ENCODE measurements at places on chromosomes 2 and 18. TPM values are rescaled to one million over a fixed set of nuclear protein-coding genes. Genes with fewer than 3 reads are reported as not detected.

DNA sequence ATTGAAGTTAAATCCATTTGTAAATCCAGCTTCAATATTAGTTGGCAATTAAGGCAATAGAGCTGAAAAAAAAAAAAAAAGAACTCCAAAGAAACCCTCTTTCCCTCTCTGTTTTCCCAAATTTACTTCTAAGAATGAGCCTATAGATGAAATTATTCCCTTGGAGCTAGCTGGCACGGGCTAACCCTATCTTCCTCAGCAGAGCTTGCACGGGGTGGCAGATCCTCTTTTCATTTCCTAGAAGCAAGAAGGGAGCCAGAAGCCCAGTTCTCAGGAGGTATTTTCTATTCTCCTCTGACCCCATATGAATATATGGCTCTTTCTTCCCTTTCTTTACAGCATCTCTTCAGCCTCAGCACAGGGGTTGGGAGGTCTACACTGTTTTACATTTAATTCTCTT lies 426.0 kb downstream of the TGIF1 start:
- H3K4me3 ChIP-seq = no peak overlapping the region
- no peaks in the 10 kb centered on the region for H3K36me3 ChIP-seq
- H3K4me1 ChIP-seq = peaks cover 28% of the 10 kb centered on the region
- H3K27me3 ChIP-seq = no peaks in the 10 kb centered on the region
- no peak for DNase-seq
- H3K27ac ChIP-seq = no peak overlapping the region

GRCh38 chr2:207054521-207054920 lies 111.2 kb downstream of the KLF7 start:
- H3K27ac ChIP-seq = no peak overlapping the region
- no peaks in the 10 kb centered on the region for H3K27me3 ChIP-seq
- H3K4me3 ChIP-seq = no peak overlapping the region
- no peaks in the 10 kb centered on the region for H3K4me1 ChIP-seq
- DNase-seq = no peak

DNA sequence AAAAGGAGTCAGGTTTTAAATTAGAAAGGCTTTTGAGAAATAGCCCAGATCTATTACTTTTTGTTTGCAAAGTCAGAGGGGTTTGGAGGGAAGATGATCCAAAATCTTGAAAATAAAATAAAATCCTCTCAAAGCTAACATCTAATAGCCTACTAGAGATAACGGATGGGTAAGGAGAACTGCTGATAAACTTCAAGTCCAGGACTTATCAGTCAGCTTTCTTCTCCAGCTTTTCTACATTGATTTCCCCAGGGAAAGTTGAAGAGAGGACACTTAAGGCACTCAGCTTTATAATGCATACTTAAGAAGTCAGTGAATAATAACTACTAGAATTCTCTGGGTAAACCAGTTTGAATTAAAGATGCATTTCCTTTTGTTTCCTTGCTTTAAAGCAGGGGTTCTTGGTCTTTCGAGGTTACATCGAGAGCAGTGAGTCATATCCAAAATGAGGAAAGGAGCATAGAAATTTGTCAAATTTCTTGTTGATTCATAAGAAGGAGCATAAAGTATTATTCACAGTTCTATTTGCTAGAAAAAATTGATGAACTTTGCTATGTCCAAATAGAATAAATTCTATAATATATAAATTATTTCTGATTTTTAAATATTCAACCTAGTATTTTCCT lies 43.2 kb upstream of the ITPRID2 start:
- H3K4me1 ChIP-seq = peaks cover 54% of the 10 kb centered on the region
- H3K36me3 ChIP-seq = peaks cover 4% of the 10 kb centered on the region
- no peaks in the 10 kb centered on the region for H3K27me3 ChIP-seq
- DNase-seq = no peak

DNA sequence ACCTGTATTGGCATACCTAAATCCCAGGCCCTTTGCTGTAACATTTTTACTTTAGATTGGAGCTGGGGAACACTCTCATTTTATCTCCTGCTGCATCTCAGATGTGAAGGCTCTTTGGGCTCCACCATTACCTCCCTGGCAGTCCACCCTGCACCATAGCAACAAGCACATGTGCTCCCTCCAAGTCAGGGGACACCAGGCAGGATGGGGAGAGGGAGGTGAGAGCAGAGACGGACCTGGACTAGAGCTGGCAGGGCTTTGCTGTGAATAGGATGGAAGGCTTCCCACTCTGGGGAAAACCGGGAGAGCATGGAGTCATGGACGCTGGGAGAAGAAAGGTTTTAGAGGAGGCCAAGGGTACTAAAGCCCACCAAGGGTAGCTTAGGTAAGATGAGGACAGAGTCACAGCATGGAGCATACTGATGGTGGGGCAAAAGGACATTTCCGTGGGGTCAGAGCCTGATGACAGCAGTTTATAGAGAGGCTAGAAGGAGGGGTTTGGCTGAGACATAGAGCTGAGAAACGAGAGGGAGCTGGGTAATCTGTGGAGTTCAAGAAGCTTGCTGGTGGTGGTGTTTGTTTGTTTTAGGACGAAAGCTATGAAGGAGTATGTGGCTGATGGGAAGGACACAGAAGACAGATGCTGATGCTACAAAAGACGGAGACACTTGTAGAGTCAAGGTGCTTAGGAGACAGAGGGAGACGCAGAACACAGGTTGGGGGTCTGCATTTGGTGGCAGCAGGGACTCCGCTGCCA lies 134.8 kb downstream of the COL6A3 start:
- peaks cover 9% of the 10 kb centered on the region for H3K4me1 ChIP-seq
- no peak overlapping the region for H3K27ac ChIP-seq
- no peak overlapping the region for H3K4me3 ChIP-seq

GRCh38 chr2:131041402-131042147 lies 51.7 kb downstream of the FAM168B start:
- H3K4me3 ChIP-seq = no peak overlapping the region
- H3K4me1 ChIP-seq = no peaks in the 10 kb centered on the region
- no peak overlapping the region for H3K27ac ChIP-seq
- DNase-seq = no peak

- H3K4me3 ChIP-seq = no peak overlapping the region
- DNase-seq = no peak
- peaks cover 59% of the 10 kb centered on the region for H3K27me3 ChIP-seq
Observed at GRCh38 chr2:119005051-119005450, 63.1 kb downstream of the MARCO start.

- no peak overlapping the region for H3K4me3 ChIP-seq
- no peaks in the 10 kb centered on the region for H3K36me3 ChIP-seq
- no peak for DNase-seq
- H3K4me1 ChIP-seq = no peaks in the 10 kb centered on the region
- no peak overlapping the region for H3K27ac ChIP-seq
- no peaks in the 10 kb centered on the region for H3K27me3 ChIP-seq
Observed at GRCh38 chr2:123953846-123954245, 71.2 kb upstream of the CNTNAP5 start.

DNA sequence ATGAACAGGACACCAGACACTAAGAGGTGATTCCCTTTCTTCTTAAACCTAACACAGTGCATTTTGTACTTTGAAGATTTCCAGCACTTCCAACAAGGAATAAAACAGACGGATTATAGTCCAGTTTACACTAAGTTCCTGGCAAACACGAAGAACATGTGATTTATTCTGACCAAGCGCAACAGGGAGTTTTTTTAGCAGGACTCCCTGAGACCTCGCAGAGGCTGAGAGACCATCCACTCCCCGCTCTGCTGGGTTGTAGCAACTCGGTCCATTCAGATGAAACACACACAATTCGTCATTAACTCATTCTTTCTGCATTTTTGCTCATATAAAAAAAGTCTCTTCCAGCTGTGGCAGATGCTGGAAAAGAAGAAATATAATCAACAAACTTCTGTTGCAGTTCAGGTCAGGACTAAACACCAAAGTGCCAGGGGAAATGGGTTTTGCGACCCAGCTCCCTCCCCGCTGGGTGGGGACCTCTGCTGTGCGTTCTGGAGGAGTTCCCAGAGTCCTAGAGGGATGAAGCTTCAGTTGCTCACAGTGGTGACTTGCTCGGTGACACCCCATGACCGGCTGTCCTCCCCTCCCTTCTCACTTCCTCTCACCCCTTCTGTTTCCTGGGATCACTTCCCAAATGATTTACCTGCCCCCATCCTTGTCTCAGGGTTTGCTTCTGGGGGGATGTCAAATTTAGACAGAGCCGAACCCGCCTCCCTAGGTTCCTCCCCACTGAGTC lies 52.5 kb downstream of the KCNF1 start:
- H3K4me3 ChIP-seq = no peak overlapping the region
- peaks cover 3% of the 10 kb centered on the region for H3K36me3 ChIP-seq
- no peaks in the 10 kb centered on the region for H3K4me1 ChIP-seq

- no peak overlapping the region for H3K27ac ChIP-seq
- no peak overlapping the region for H3K4me3 ChIP-seq
- H3K36me3 ChIP-seq = no peaks in the 10 kb centered on the region
- DNase-seq = peak; percentile 6
Observed at GRCh38 chr2:66013456-66013855, 421.5 kb upstream of the MEIS1 start.

DNA sequence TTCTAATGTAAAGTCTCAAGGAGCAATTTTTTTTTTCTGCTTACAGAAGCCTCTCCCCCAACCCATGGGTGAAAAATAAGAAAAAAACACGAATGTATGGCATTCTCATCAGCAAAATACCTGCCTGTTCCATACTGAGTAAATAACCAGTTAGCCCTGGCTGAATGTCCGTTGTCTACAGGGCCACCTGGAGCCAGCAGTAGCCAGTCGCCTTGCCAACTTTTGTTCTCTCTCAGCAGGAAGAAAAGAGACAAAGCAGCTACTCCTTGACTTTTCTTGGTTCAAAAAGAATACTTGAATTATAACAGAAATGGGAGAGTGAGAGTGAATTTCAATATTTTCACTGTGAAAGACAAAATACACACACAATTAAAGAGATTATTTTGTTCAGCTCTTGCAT lies 532.9 kb upstream of the CRIM1 start:
- no peaks in the 10 kb centered on the region for H3K27me3 ChIP-seq
- no peaks in the 10 kb centered on the region for H3K4me1 ChIP-seq
- no peaks in the 10 kb centered on the region for H3K36me3 ChIP-seq
- H3K27ac ChIP-seq = no peak overlapping the region

- H3K4me3 ChIP-seq = no peak overlapping the region
- DNase-seq = no peak
- no peak overlapping the region for H3K27ac ChIP-seq
- no peaks in the 10 kb centered on the region for H3K27me3 ChIP-seq
- H3K4me1 ChIP-seq = peaks cover 21% of the 10 kb centered on the region
- no peaks in the 10 kb centered on the region for H3K36me3 ChIP-seq
Observed at GRCh38 chr2:160583813-160584537, 90.4 kb upstream of the RBMS1 start.

DNA sequence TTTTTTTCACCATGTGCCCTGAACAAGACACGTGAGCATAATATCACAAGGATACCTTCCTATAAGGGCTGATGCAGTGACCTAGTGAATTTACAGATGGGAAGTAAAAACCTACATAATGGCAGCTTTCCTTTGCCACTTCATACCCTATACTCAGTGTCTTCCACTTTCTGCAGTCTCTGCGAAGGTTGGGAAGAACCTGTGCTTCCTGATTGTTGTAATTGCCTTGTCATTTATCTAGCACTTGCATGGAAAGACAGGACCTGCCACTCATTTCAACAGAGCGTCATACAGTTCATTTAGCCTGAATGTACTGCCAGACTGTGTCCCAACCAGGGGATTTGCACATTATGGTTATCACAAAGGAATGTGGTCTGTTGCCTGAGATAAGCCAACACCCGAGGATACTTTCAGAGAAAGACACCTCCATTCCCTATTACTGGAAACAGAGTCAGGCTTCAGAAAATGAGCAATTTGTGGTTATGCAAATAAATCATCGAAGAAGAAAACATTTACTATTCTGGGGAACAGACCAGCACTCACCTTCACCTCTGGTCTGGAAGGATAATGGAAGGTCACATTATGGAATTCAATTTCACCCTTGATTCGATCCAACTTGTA lies 55.0 kb downstream of the ABCB11 start:
- H3K36me3 ChIP-seq = peaks cover 12% of the 10 kb centered on the region
- H3K4me1 ChIP-seq = peaks cover 34% of the 10 kb centered on the region
- no peak for DNase-seq
- H3K27ac ChIP-seq = peak overlapping the region; percentile 2
- no peaks in the 10 kb centered on the region for H3K27me3 ChIP-seq

DNA sequence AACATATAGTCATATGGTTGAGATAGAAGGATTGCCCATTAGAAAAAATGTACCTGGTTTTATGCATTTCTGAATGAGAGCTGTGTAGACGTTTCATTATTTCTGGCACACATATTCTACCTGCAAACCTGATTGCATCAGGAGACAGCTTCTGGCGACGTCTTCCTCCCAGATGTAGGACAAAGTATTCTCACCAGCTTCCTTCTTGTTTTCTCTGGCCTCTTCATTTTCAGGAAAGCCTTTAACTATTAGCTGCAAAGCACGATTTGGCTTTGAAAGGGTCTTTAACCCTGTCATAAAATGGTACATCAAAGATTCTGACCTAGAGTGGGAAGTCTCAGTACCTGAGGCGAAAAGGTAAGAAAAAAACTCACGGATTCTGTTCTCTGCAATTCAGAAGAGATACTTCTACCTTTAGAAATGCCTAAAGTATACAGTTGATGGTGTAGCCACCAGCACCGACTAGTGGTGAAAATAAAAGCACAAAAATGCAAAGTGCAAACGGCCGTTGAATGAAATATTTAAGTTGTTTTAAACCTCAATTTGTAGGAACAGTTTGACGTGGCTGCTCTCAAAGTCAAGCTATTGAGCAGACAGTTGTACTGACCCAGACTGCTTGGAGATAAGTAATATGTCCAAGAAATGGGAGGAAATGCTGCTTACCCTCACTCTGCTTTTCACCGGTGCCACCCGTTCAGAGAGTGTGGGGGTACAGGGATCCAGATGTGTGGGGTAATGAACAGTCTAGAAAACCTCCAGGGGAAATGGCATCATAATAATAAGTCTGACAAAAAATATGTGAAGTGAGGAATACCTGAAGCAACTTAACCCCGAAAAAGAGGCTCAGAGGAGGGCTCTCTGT lies 20.2 kb downstream of the IL18RAP start:
- no peak overlapping the region for H3K4me3 ChIP-seq
- H3K27me3 ChIP-seq = no peaks in the 10 kb centered on the region
- no peak overlapping the region for H3K27ac ChIP-seq
- peak; percentile 16 for DNase-seq
- no peaks in the 10 kb centered on the region for H3K36me3 ChIP-seq

- no peaks in the 10 kb centered on the region for H3K4me1 ChIP-seq
- DNase-seq = no peak
- H3K4me3 ChIP-seq = no peak overlapping the region
- no peaks in the 10 kb centered on the region for H3K27me3 ChIP-seq
Observed at GRCh38 chr18:36256094-36256493, 41.4 kb upstream of the FHOD3 start.

DNA sequence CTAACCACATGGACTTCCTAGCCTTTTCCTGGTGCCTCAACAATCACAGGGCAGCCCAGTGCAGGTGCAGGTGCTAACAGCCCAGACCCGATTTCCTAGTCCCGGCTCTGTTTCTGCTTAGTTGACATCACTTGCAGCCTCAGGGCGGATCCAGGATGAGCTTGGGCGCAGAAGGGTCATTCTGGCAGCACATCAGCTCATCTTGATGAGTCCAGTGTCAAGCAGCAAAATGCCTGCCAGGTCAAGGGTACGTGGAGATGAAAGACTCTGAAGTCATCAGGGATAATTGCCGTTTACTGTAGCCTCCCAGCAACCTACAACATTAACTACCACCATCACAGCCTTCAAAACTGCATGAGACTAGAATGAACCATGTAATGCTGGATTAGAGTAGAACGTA lies 39.4 kb upstream of the EFHD1 start:
- DNase-seq = no peak
- no peak overlapping the region for H3K4me3 ChIP-seq
- H3K27me3 ChIP-seq = no peaks in the 10 kb centered on the region
- H3K4me1 ChIP-seq = peaks cover 17% of the 10 kb centered on the region
- peaks cover 9% of the 10 kb centered on the region for H3K36me3 ChIP-seq

Gene ANO7
- total RNA-seq = 8.0 TPM

Gene SGPP2
- total RNA-seq = 48.8 TPM

Gene SERPINB13
- total RNA-seq = not detected

Gene BCL11A
- total RNA-seq = 8.1 TPM

Gene SMC6
- total RNA-seq = 31.6 TPM

Gene FAM117B
- 7.5 TPM for total RNA-seq

Gene IL36A
- total RNA-seq = not detected
